ENCODE measurements at places on chromosomes 13 and 19. TPM values are rescaled to one million over a fixed set of nuclear protein-coding genes. Genes with fewer than 3 reads are reported as not detected.

DNA sequence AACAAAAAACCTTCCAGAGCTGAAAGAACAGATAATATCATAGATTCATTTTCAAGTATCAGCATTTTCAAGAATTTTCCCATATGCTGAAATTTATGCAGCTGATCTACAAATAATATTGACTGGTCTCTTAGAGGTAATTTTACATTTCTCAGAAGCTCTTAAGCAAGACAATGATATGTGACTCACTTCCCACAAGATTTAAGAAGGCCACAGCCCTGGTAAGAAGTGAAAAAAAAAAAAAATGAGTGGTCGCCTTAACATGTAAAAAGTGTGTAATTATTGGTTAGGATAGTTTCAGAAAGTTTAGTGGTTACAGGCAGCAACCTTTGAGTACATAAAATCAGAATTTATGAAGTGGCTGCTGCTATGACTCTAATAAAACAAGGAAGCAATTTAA lies 54.5 kb downstream of the NUFIP1 start:
- H3K27ac ChIP-seq, result peak overlapping the region; percentile 8
- no peak for DNase-seq
- H3K36me3 ChIP-seq, result no peaks in the 10 kb centered on the region
- peaks cover 3% of the 10 kb centered on the region for H3K27me3 ChIP-seq

Gene PLPPR2
- total RNA-seq, result 1.8 TPM

DNA sequence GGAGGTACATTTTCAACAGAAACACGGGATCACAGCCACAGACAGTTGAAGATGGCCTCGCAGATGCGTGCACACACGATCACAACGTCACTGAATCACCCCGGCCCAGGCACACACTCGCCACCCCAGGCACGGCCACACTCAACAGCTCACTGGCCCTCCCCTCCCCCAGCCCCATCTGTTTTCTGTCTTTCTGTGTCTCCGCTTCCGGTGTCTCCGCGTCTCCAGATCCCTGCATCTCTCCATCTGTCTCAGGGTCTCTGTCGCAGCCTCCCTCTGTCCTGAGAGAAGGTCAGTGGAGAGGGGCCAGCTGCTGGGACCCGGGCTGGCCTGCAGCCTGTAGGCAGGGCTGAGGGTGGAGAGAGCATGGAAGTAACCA lies 3.8 kb upstream of the ATP1A3 start:
- peak; percentile 49 for DNase-seq
- H3K27me3 ChIP-seq, result peaks cover 49% of the 10 kb centered on the region
- H3K27ac ChIP-seq, result no peak overlapping the region
- peaks cover 29% of the 10 kb centered on the region for H3K4me1 ChIP-seq
- H3K4me3 ChIP-seq, result no peak overlapping the region
- H3K36me3 ChIP-seq, result no peaks in the 10 kb centered on the region

DNA sequence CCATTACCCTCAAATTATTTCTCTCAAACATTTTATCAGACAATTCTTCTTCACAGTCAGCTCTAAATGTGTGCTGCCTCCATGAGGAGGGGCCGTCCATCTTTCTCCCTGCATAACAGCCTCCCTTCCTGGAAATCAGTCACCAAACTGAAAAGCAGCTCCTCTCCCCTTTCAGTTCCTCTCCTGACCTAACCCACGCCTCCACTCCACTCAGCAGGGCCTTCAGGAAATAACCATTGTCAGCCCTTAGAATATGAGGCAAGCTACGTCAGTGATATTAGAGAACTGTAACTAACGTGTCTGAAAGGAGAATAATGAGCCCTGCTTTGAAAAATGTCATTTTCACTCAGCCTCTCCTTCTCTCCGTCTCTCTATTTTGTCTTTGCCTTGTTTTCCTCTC lies 116.2 kb downstream of the OLFM4 start:
- H3K4me3 ChIP-seq, result no peak overlapping the region
- no peaks in the 10 kb centered on the region for H3K4me1 ChIP-seq
- H3K27me3 ChIP-seq, result peaks cover 1% of the 10 kb centered on the region
- no peaks in the 10 kb centered on the region for H3K36me3 ChIP-seq

Gene RB1
- total RNA-seq, result 29.2 TPM

- no peak overlapping the region for H3K4me3 ChIP-seq
- no peaks in the 10 kb centered on the region for H3K36me3 ChIP-seq
- no peaks in the 10 kb centered on the region for H3K27me3 ChIP-seq
- no peak overlapping the region for H3K27ac ChIP-seq
Measured at GRCh38 chr13:79447741-79448140, 33.2 kb upstream of the NDFIP2 start.

Gene TMPRSS9
- not detected for total RNA-seq

GRCh38 chr13:58239774-58240268 lies 608.3 kb downstream of the PCDH17 start:
- no peak overlapping the region for H3K27ac ChIP-seq
- no peak for DNase-seq
- no peaks in the 10 kb centered on the region for H3K36me3 ChIP-seq

DNA sequence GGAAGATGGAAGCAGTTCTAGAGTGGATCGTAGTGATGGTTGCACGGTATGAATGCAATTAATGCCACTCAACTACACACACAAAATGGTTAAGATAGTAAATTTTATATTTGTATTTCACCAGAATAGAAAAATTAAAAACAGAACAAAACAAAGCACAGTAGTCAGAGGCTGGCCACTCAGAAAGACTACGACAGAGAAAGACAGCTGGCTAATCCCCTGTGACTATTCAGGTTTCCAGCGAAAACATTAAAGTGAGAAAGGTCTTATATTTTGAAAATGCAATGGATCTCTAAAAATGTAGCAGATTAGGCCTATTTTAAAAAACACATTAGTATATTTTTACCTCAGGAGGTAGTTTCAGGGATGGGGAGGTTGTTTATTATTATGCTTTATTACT lies 131.3 kb upstream of the POSTN start:
- H3K27me3 ChIP-seq, result no peaks in the 10 kb centered on the region
- H3K27ac ChIP-seq, result no peak overlapping the region
- no peaks in the 10 kb centered on the region for H3K4me1 ChIP-seq
- no peak for DNase-seq
- H3K4me3 ChIP-seq, result no peak overlapping the region
- no peaks in the 10 kb centered on the region for H3K36me3 ChIP-seq

DNA sequence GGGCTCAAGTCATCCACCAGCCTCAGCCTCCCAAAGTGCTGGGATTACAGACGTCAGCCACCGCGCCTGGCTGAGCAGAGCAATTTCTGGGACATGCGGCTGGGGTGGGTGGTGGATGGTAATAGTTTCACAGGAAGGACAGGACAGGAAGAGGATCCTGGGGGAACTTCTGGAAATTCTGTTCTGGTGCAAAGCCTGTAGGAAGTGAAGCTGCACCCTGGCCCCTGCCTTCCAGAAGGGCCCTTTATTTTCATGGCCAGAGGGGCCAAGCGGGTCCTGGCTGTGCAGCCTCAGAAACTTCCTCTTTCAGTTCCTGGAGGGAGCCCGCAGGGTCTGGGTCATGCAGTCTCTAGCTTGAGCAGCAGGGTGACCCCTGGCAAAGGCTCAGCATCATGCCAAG lies 15.7 kb downstream of the FEM1A start:
- no peaks in the 10 kb centered on the region for H3K36me3 ChIP-seq
- no peak for DNase-seq
- H3K4me1 ChIP-seq, result peaks cover 2% of the 10 kb centered on the region

GRCh38 chr19:10808937-10809649 lies 26.9 kb downstream of the TMED1 start:
- no peak overlapping the region for H3K4me3 ChIP-seq
- no peaks in the 10 kb centered on the region for H3K27me3 ChIP-seq
- H3K27ac ChIP-seq, result peak overlapping the region; percentile 51

DNA sequence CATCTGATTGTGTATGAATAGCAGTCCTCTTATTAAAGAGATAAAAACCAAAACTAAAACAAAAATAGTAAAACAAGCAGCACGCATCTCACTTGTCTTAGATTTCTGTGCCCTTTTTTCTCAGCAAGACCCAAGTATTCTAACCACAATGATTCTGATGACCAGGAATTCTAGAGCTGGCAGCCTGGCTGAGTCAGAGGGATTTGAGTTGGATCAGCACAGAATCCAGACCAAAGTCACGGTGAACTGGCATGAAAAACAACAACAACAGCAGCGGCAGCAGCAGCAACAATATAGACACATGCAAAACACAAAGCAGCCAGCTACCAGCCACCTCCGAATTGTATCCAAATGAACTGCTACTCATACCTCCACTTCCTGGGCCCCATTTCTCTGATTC lies 360.5 kb downstream of the KCNRG start:
- peaks cover 16% of the 10 kb centered on the region for H3K27me3 ChIP-seq
- no peak for DNase-seq
- no peak overlapping the region for H3K27ac ChIP-seq

DNA sequence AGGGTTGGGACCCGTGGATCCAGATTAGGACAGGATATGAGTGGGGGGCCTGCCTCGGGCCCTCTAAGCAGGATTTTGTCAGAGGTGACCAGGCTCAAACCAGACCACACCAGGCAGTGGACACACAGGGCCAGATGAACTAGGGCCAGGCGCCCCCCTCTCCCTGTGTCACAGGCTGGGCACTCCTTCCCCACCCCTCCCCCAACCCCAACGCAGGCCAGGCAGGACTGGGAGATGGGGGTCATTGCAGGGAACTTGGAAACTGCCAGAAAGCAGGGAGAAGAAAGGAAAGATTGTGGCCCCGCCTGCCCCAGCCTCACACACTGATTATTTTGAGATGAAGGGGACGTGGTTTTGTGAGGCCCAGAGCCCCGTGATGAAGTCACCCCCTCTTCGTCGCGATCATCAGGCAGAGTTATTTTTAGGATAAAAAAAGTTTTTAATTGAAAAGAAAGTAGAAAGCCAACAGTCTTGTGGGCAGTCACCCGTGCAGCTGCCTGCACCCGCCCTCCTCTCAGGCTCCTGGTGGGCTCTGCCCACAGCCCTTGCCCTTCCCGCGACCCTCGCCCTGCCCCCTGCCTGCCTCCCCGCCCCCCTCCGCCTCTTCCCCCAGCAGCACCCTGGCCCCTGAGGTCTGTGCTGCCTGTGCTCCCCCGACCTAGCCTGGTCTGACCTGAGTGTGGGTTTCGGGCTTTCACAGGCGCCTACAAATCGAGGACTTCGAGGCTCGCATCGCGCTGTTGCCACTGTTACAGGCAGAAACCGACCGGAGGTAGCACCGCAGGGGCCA lies 1.9 kb upstream of the YJEFN3 start:
- peaks cover 13% of the 10 kb centered on the region for H3K36me3 ChIP-seq
- H3K27ac ChIP-seq, result peak overlapping the region; percentile 55
- no peaks in the 10 kb centered on the region for H3K27me3 ChIP-seq

GRCh38 chr13:70108356-70109105 lies at the start of gene KLHL1:
Gene KLHL1 (minus strand): TSS chr13:70108452. CDS start chr13:70107699, 753 bp downstream.
- no peaks in the 10 kb centered on the region for H3K36me3 ChIP-seq
- H3K27me3 ChIP-seq, result peaks cover 3% of the 10 kb centered on the region
- H3K27ac ChIP-seq, result no peak within 1 kb of the TSS
- H3K4me1 ChIP-seq, result no peaks in the 10 kb centered on the region

GRCh38 chr13:102628559-102628958 lies 31.8 kb downstream of the TPP2 start:
- no peaks in the 10 kb centered on the region for H3K27me3 ChIP-seq
- peaks cover 45% of the 10 kb centered on the region for H3K36me3 ChIP-seq
- DNase-seq, result no peak
- H3K27ac ChIP-seq, result no peak overlapping the region
- H3K4me3 ChIP-seq, result no peak overlapping the region
- H3K4me1 ChIP-seq, result peaks cover 3% of the 10 kb centered on the region

Gene ZNF345
- total RNA-seq, result 5.1 TPM

- no peak overlapping the region for H3K4me3 ChIP-seq
- no peak for DNase-seq
- H3K36me3 ChIP-seq, result peaks cover 50% of the 10 kb centered on the region
- no peaks in the 10 kb centered on the region for H3K27me3 ChIP-seq
Measured at GRCh38 chr13:40931719-40932118, 87.4 kb downstream of the ELF1 start.

Gene PSG1
- total RNA-seq, result not detected

GRCh38 chr13:81104035-81104715 lies 763.2 kb upstream of the SPRY2 start:
- H3K36me3 ChIP-seq, result no peaks in the 10 kb centered on the region
- no peak overlapping the region for H3K27ac ChIP-seq
- no peaks in the 10 kb centered on the region for H3K27me3 ChIP-seq
- no peaks in the 10 kb centered on the region for H3K4me1 ChIP-seq

Gene ARHGEF1
- 308 TPM for total RNA-seq

Gene KCTD12
- total RNA-seq, result 14.8 TPM

GRCh38 chr13:26053418-26053980 lies 1.7 kb upstream of the SHISA2 start:
- peaks cover 25% of the 10 kb centered on the region for H3K4me1 ChIP-seq
- H3K36me3 ChIP-seq, result no peaks in the 10 kb centered on the region
- no peak overlapping the region for H3K4me3 ChIP-seq
- peaks cover 25% of the 10 kb centered on the region for H3K27me3 ChIP-seq

Gene LILRB2
- not detected for total RNA-seq

GRCh38 chr13:64758521-64759244 lies 2471.5 kb downstream of the PCDH9 start:
- H3K4me3 ChIP-seq, result no peak overlapping the region
- DNase-seq, result no peak
- no peaks in the 10 kb centered on the region for H3K27me3 ChIP-seq
- no peaks in the 10 kb centered on the region for H3K4me1 ChIP-seq
- H3K27ac ChIP-seq, result no peak overlapping the region

DNA sequence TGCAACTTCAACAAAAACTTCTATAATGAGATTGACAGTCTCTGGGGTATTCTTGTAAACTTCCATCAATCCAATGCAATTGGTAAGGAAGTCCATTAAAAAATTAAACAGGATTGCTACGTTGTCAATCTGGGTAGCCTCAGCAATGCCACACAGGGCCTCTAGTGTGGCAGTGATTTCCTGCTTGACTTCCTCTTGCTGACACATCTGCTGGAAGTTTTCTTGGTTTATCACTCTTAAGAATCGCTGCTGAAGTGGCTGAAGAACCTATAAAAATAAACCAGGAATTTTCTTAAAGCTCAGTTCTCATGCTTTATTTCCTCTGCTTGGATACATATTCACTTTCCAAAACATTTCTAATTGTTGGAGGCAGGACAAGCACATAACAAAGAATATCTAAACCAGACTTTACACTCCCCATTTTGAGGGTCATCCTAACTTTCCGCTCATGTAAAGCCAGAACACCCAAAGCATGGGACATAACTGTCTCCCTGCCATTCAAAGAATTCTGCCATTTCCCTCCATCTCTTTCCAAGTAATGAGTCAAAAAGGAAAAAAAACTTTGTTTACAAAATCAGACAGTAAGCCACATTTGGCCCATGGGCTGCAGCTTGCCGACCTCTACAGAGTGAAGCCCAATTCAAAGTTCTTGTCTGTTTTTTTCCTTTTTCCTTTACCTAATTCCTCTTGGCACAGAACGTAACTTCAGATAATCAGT lies 23.2 kb upstream of the EEF1AKMT1 start:
- peaks cover 41% of the 10 kb centered on the region for H3K36me3 ChIP-seq
- H3K4me1 ChIP-seq, result peaks cover 22% of the 10 kb centered on the region
- no peak overlapping the region for H3K4me3 ChIP-seq
- no peak for DNase-seq
- H3K27me3 ChIP-seq, result no peaks in the 10 kb centered on the region
- H3K27ac ChIP-seq, result peak overlapping the region; percentile 50

DNA sequence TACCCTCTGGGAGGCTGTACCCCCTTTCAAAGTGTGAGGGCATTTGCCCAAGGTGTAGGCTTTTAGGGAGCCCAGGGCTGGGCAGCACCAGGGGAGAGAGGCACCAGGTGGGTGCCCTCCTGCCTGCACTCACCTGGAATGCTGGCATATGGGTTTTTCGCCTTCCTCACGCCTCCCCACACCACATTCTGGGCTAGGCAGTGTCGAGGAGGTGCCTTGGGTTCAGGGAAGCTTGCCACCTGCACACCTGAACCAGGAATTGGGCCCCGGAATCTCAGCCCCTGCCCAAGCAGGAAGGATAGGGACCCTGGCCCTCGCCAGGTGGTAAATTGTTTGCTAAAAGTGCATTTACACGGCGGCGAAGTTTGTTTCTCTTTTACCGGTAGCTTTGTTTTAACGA lies 5.1 kb upstream of the TSHZ3 start:
- H3K4me3 ChIP-seq, result no peak overlapping the region
- H3K27ac ChIP-seq, result no peak overlapping the region

Gene GRIN2D
- total RNA-seq, result 0.13 TPM

All from activated CD8-positive, alpha-beta T cell treated with anti-CD3 and anti-CD28 coated beads for 36 hours (primary cell).